DMS79 (cell line): ENCODE measurements at places on chromosomes 4 and X.

- no peak for DNase-seq
Observed at GRCh38 chrX:132267392-132267791, 48.1 kb upstream of the RAP2C start.

DNA sequence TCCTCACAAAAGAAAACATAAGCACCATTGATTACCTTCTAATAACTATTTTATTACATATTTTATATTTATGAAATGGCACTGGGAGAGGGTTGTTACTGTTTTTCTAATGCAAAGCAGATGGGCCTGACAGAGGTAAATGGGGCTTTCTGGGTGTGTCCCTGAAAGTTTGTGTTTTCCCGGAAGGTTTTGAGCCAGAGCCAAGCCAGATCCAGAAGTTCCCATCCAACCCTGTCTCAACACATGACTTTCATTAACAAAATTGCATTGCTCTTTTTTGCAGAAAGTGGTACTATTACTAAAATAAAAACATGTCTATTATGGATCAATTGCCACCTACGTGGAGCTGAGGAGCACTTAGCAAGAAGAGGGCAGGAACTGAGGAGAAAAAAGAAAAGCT lies 181.3 kb downstream of the RAB28 start:
- DNase-seq = no peak

DNA sequence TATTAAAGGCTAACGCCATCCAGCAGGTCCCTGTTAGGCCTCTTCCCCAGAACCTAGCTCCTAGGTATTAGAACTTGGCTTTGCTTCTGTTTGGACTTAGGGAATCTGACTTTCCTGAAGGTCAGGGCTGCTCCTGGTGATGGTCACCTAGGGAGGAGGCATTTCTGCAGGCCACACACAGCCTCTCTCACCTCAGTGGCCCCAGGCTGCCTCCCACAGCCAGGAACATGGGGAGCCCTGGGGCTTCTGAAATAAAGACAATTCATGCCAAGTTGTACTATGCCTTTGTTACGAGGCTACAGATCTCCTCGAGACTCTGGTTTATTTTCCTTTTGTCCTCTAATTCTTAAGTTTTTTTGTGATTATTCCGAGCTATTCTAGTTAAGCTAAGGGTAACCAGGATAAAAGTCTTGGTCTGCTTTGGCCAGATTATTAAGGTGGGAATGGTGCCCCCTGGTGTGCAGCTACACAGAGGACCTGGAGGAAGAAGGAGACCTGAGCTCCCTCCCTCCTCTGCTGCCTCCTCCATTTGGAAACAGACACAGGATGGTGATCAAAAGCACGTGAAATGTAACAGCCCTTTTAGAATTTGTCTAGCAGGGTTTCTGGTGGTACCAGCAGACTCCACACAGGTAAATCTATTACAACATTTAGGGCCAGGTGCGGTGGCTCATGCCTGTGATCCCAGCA lies 131.0 kb downstream of the DCLK2 start:
- no peak for DNase-seq

DNA sequence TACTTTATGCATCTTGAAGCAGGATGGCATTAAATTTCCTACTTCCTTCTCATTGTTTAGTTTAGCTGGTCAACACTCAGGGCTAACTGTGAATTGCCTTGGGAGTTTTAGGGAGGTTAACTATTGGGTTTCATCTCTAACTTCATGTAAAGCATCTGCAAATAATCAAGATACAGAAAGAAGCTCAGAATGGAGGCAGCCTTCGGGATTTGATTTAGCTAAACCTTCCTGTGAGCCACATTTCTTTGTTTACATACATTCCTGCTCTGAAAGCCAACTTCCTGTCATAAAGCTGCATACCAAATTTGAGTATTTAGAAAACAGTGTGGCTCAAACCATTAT lies 131.7 kb upstream of the PCDH18 start:
- no peak for DNase-seq

GRCh38 chrX:1451661-1452515 lies 821 bp downstream of the ASMTL start:
- DNase-seq = no peak

- DNase-seq = no peak
Observed at GRCh38 chr4:143023239-143023918, 161.3 kb upstream of the USP38 start.

DNA sequence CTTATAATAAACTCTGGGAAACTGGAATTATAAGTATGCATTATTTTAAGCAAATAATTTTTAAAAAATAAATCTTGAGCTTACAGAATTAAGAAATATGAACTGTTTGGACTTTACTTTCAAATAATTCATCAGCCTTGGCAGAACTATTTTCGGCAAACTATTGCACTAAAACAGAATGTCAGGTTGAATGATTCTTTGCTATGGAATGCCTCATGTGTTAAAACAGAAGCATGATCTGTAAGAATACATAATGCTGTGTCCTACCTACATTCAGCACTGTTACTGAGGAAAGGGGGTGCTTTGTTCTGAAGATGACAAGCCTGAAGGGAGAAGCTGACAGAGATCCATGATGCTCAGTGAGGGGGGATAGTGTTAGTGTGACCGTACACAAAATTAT lies 55.6 kb upstream of the EXOC1L start:
- no peak for DNase-seq

DNA sequence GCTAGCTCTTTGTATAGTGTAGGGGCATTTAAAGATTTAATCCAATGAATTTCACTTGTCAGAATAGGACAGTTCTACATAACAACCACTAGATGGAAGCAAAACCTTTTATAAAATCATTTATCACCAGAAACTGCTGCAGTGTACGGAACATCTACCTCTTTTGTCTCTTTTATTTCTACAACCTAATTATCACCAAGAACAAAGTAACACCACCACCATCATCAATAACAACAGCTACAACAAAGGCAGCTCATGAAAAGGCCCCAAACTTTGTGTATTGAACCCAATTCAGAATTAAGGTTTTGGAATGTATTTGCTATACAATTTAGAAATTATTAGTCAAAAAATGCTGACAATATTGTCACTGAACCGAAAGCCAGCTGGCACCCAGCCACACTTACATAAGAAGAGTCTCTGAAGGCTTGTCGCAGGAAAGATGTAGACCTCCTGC lies 260.9 kb upstream of the RPS6KA3 start:
- DNase-seq = no peak

DNA sequence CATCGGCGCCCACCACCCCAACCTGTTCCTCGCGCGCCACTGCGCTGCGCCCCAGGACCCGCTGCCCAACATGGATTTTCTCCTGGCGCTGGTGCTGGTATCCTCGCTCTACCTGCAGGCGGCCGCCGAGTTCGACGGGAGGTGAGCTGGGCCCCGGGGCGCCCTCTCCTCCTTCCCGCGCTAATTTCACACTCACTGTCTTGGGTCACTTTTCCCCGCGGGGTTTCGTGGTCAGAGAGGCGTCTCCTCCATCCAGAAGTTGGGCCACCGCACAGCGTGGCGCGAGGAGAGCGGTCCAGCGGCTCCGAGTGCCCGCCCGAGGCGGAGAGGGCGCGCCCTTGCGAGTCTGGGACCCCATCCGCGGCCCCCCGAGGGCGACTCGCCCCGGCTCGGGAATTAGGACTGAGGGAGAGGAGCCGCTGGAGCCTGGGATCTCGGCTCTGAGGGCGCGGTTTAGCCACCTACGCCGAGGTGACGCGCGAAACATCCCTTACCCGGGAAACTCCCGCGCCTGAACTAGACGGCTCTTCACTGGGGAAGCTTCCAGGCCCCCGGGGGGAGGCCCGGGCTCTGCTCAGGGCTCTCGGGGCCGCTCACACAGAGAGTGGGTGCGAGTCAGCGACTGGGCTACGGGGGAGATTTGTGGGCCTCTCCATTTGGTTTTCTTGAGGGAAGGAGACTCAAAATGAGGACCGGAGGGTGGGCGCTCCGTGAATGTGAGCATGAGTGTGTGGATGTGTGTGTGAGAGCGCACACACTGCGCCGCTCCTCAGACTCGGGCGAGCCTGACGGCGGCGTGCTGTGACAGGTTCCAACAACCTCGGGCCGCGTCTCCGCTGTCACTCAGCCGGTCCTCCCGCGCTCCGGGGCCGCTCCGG lies 551 bp downstream of the NPNT start:
- DNase-seq = no peak

DNA sequence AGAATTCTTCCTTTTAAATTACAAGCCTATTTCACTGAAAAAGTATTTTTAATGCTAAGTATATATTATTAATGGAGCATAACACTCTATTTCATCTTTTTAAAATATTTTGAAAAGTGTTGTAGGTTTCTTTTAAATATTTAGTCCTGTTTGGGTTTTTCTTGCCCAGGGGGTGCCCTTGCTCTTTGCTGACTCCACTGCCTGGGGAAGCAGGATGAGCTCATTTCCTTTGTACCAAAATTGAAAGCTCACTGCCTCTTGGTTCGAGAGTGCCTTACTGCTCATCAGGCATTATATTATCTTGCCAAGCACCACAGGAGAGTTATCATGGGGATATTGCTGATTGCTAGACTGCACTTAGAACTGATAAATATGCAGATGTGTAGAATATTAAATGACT lies 819.2 kb downstream of the PCDH18 start:
- DNase-seq = no peak

DNA sequence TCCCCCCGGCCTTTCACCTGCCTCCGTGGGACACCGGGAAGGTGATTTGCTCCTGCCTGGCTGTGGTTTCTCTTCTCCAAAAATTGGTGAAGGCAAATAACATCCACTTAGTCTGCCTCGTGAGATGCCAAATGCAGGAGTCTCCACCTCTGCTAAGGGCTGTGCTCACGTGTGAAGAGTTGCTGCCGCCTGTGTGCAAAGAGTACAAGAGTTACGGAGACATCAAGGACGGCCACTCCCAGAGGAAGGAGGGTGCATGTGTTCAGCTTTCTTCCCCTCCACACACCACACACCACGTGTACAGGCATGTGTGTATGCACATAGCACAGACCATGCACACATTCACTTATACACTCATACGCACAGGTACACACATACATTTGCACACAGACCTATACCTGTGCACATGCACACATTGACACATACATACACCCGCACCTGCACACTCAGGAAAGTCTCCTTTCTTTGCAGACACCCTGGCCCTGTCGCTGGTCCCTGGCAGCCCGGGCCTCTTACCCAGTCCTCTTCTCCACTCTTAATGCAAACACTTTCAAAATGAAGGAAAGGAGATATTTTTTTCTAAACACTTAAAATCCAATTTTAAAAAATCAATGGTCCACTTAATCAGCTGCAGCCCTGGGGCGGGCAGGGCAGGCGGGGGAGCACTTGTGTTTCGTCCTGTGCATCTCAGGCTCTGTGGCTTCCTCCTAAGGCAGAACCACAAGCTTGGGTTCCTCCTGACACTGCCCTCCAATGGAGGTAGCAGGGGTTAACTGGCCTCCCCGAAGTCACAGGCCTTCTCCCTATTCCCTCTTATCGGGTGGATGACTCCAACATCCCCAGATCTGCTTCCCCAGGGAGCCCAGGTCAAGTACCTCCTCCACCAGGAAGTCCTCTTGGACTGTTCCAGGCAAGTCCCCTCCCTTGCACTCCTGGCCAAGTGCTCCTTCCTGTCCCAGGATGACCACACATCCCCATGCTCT lies 103.0 kb downstream of the CPZ start:
- no peak for DNase-seq

- no peak for DNase-seq
Observed at GRCh38 chr4:87932718-87933141, 42.8 kb upstream of the SPP1 start.

GRCh38 chrX:104130808-104131207 lies 18.5 kb downstream of the ZCCHC18 start:
- no peak for DNase-seq

DNA sequence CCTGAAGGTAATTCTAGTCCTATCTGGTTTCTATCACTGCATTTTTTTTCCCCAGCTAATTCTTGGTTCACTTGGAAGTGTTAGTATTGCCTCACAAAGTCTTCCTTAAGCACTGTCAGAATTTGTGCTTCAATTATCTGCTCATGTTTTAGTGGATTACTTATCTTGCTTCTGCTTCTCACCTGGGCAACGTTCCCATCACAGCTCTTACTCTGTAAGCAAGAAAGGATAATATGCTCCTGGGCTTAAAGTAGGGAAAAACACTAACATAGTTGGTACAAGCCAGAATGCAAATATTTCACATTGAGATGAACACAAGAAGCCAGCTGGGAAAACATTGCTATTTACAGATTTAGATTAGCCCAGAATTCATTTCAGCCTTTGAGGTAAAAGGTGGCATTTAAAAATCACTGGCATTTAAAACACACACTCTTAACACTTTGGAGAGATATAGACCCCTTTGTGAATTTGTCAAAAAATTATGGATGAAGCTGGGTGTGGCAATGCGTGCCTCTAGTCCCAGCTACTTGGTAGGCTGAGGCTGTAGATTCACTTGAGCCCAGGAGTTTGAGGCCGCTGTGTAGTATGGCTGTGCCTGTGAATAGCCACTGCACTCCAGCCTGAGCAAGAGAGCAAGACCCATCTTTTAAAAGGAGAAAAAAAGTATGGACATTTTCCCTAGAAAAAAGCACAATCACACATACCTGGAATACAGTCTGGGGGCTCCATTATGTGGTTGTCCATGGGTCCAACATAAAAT lies 6.6 kb upstream of the PTPN13 start:
- no peak for DNase-seq

- DNase-seq = peak; percentile 71
Observed at GRCh38 chrX:49230500-49231232, 2.5 kb downstream of the CACNA1F start.
